ENCODE measurements at places on chromosomes 3 and 15.

- peak; percentile 91 for DNase-seq
These were observed 73.2 kb upstream of the DLG1 start for GRCh38 chr3:197371591-197372046.

- DNase-seq = no peak
These were observed 469.3 kb upstream of the CFAP20DC start for GRCh38 chr3:59519094-59519493.

DNA sequence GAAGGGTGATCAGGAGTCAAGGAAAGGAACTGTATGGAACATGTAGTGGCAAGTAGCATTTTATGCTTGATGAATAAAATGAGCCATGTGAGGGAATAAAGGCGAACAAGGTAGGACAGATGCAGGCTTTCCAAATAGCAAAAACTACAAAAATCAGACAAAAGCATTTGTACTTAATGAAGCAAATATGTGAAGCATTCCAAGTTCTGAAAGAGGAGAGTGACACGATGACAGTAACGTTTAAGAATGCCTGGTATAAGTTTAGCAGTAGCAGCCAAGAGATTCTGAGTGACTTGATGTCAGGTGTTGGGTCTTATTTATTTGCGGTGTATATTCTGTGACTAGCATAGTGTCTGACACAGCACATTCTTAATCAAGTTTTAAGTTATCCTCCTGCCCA lies 408.2 kb upstream of the RASGRP1 start:
- DNase-seq = no peak

GRCh38 chr3:134608023-134608770 lies 42.6 kb downstream of the KY start:
- no peak for DNase-seq

GRCh38 chr3:65024148-65024547 lies 336.3 kb upstream of the ADAMTS9 start:
- no peak for DNase-seq

GRCh38 chr3:15108082-15108545 lies 9.2 kb upstream of the RBSN start:
- peak; percentile 56 for DNase-seq

DNA sequence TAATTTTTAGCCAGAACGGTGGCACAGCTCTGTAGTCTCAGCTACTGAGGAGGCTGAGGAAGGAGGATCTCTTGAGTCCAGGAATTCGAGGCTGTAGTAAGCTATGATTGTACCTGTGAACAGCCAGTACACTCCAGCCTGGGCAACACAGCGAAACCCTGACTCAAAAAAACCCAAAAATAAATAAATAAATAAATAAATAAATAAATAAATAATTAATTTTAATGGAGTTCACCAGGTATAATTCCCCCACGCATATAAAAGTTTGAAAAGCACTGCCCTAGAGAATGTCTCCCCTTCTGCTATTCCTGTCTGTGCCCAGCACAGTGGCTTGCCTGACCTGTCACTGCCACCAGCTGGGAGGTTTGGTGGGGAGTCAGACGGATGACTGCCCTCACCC lies 4.2 kb upstream of the RLBP1 start:
- DNase-seq = no peak

Data from NCI-H510A (cell line).